H1 (cell line): ENCODE measurements at places on chromosomes 1 and 21.

DNA sequence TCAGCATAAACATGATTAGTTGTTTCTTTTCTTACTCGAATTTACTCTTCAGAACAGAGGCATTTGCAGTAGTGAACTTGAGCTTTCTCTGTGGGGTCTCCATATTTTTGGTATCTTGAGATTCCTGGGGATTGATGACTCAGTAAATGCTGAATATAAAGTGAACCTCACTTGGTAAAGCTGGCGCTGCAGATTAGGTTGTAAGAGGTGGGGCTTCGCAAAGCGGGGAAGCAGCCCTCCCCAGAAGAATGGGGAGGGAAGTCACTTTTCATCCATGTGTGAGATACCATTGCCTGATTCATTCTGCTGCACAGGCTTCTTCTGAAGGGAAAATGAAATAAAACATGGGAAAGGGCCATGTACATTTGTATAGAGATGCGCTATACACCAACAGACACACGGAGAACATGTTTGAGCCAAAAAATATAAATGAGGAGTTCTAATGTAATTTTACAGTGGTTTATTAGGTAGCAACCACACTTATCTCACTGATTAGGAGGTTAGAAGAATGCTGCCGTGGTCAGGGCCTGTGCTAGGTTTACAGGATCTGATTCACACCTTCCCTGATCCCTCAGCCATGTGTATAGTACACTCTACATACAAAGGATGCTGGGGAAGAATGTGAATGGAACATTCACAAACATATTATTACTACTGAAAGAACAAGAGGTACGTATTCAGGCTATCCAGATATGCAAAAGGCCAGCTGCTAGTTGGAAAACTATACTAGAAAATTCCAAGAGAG lies 63.5 kb downstream of the DNTTIP2 start:
- H3K27me3 ChIP-seq, result no peaks in the 10 kb centered on the region
- no peak overlapping the region for H3K27ac ChIP-seq
- no peak for DNase-seq
- peaks cover 21% of the 10 kb centered on the region; the same call in 1 of the 2 replicates for H3K4me1 ChIP-seq
- H3K4me3 ChIP-seq, result no peak overlapping the region
- no peaks in the 10 kb centered on the region for H3K36me3 ChIP-seq

GRCh38 chr1:96090134-96090533 lies 631.5 kb upstream of the PTBP2 start:
- no peaks in the 10 kb centered on the region for H3K36me3 ChIP-seq
- H3K27me3 ChIP-seq, result no peaks in the 10 kb centered on the region
- H3K4me3 ChIP-seq, result no peak overlapping the region
- no peaks in the 10 kb centered on the region for H3K4me1 ChIP-seq
- DNase-seq, result no peak

- H3K27ac ChIP-seq, result no peak overlapping the region
- no peaks in the 10 kb centered on the region for H3K4me1 ChIP-seq
- H3K27me3 ChIP-seq, result no peaks in the 10 kb centered on the region
- no peak overlapping the region for H3K4me3 ChIP-seq
Observed at GRCh38 chr1:118158924-118159323, 26.1 kb downstream of the SPAG17 start.

GRCh38 chr1:67013573-67013972 lies 40.4 kb downstream of the SLC35D1 start:
- no peak overlapping the region for H3K27ac ChIP-seq
- no peak overlapping the region for H3K4me3 ChIP-seq
- no peaks in the 10 kb centered on the region for H3K36me3 ChIP-seq

GRCh38 chr1:60936591-60937342 lies 145.6 kb upstream of the NFIA start:
- no peaks in the 10 kb centered on the region; the same call in none of the 2 replicates for H3K4me1 ChIP-seq
- H3K27ac ChIP-seq, result no peak overlapping the region
- H3K4me3 ChIP-seq, result no peak overlapping the region
- H3K36me3 ChIP-seq, result no peaks in the 10 kb centered on the region
- DNase-seq, result no peak
